Inflammatory macrophage (primary cell): ENCODE measurements at places on chromosomes 4 and X.

DNA sequence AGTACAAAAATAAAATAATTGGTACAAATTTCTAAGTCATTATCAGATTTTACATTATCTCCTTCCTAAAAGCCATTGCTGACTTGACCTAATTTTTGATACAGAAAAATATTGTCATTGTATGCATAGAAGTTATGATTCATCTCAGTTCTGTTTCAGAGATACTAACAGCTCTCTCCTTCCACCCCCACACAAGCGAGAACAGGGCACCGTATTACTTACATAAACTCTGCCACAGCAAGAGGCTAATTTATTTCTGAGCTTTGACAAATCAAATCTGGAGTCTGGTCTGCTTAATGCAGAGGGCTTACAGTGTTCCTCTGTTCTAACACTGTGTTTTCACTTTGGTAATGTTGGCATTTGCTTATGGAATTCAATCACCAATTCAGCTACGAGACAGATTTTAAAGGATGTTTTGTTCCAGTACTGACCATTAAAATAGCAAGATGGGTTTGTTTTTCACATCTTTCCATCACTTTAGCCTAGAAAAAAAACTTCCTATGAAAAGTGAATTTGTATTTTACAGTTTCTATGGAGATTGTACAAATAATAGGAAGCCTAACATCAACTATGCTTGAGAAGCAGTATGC is 181.8 kb downstream of the USP46 start:
- no peak for DNase-seq

GRCh38 chrX:149987613-149988012 is 49.3 kb upstream of the EOLA2 start:
- peak; percentile 11 for DNase-seq

DNA sequence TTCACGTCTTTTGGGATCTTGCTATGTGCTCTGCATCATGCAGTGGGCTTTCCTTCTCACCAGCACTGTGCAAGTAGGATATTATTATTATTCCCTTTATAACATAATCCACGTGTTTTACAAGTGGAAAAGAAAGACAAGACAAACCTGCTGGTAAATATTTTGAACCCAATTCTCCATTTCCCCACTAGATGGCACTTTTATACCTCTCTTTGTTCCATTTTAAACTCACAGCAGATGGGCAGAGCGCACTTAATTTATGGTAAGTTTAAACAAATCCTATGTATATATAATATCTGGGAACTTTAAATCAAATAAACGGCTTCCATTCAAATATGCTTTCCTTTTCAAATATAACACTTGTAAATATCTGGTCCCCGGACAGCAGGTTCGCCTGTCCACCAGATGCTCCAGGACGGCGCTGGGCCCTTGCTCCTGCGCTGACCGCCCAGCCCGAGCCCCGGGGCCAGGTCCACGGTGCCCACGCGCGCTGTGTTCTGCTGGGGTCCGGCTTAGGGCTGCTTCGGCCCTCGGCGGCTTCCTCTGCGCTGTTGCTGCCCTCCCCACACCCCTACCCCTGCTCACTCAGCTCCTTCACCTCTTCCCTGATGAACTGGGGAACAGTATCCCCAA is 31.1 kb downstream of the F11 start:
- DNase-seq = peak; percentile 13

- no peak for DNase-seq
Observed at GRCh38 chrX:1851527-1851926, 236.7 kb downstream of the ASMT start.

- DNase-seq = no peak
Observed at GRCh38 chrX:77743720-77744119, 42.3 kb downstream of the ATRX start.

GRCh38 chr4:78057600-78058550 is 752 bp downstream of the FRAS1 start:
- peak; percentile 1 for DNase-seq

DNA sequence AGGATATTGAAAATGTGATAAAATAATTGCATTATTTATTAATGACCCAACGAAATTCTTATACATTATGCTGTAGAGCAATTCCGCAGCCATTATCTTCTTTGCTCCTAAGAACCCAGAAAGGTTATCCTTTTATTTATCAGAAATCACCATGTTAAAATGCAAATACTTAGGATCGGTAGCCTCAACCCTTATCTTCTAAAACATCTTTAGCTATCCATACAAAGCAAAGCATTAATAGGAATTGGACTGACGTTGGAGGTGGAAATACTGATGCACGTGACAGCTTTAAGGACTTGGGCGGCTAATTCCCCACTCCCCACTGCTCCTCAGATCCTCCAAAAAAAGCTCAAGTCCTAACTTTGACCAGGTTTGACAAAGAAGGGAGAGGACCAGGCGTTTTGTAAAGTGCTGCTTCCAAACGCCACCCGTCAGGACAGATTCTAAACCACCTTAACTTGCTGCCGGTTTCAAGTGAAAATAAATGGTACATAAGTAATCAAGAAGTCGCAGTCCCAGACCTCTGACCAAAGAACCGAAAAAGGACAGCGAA is 539 bp upstream of the SPCS3 start:
- no peak for DNase-seq

DNA sequence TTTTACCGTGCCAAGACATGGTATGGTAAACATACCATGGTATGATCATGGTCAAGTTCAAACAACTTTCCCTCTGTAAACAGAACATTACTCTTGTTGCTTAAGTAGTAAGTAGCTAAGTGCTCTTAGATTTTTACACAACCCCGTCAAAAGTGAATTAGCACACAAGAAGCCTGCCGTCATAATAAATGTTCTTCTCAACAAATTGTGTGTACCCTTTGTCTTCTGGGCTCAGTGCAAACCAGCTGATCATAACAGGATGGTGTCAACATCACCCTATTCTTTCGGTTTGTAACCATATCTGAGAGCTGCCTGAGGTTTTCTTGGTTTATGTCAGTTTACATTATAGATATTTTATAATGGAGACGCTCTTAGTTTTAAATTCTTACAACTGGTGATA is 28.8 kb downstream of the MSL3 start:
- DNase-seq = no peak

DNA sequence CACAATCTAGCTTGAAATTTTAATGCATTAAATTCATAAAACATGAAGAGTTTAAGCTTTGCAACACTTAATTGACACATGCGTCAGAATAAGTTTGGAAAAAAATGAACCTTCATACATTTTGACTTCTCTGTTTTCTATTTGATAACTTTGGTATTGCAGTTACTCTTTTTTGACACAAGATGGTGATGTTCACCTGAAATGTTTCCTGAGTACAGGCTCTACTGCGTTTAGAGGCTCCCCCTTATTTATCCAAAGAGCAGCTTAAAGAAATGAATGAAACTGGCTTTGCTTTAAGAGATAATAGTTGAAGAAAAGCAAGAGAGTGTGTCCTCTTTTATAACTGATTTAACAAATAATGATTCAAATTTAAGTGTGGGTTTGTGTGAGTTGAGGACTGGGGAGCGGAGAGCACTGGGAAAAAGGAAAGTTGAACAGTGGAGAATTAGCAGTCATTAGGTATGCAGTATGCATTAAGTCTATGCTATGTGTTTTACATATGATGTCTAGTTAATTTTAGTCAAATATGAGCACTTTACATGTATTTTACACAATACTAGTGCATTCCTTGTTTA is 180.6 kb upstream of the NUDT6 start:
- DNase-seq = peak; percentile 54

GRCh38 chrX:17412692-17413091 is 37.7 kb downstream of the NHS start:
- DNase-seq = no peak

DNA sequence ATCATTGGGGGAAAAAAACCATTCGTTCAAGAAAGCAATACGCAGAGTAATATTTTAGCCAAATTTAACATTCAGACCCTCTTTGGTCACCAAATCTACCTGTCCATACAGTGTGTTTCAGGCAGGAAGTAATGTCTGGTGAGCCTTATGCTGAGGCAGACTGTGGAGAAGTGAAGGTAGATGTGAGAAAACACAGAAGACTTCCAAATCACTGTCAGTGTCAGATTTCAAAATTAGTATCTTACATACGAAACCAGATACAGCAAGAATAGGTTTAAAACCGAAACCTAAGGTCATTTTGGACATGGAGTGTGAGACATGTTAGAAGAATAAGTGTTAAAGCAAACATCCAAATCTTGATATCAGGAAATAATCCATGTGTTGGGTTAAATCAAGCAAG is 664.5 kb upstream of the HTR2C start:
- DNase-seq = no peak

GRCh38 chrX:69236641-69237040 is 71.4 kb upstream of the PJA1 start:
- DNase-seq = no peak

DNA sequence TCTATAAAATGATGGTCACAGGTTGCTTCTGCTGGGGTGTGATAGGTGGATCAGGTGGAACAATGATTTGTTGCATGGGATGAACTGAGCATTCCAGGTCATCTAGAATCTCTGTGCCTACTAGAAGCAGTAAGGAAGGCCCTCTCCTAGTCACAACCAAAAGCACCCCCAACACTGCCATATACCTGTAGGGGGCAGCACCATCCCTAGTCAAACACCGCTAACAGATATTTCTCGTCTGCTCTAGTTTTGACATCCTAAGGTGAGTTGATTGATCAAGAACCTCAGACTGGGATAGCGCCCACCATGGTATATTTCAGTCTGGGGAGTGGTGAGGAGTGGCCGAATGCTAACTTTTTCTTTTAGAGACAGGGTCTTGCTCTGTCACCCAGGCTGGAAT is 160.2 kb downstream of the NHS start:
- peak; percentile 8 for DNase-seq

GRCh38 chr4:143207555-143207954 is 22.8 kb downstream of the USP38 start:
- peak; percentile 11 for DNase-seq

GRCh38 chr4:38752941-38753806 is 29.6 kb downstream of the TLR10 start:
- DNase-seq = no peak
